ACHN (cell line): ENCODE measurements at places on chromosomes 5 and 9.

DNA sequence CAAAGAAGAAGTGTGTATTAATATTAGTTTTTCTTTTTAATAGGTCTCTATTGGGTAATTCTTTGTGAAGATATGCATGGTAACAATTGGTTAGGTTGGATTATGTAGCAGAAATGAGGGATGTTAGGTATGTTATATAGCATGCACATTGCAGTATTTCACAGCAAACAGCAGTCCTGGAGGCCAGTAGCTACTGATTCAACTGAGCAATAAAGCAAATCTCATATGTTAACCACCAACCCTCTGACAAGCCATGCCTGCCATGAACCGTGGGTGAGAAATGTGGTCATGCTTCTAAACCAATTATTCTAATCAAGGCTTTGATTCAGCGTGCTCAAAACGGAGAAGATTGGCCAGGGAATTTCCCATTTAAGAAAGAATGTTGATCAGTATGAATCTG lies 313.0 kb upstream of the CDH6 start:
- DNase-seq, result no peak

GRCh38 chr9:129506892-129507291 lies 114.0 kb downstream of the C9orf50 start:
- no peak for DNase-seq

DNA sequence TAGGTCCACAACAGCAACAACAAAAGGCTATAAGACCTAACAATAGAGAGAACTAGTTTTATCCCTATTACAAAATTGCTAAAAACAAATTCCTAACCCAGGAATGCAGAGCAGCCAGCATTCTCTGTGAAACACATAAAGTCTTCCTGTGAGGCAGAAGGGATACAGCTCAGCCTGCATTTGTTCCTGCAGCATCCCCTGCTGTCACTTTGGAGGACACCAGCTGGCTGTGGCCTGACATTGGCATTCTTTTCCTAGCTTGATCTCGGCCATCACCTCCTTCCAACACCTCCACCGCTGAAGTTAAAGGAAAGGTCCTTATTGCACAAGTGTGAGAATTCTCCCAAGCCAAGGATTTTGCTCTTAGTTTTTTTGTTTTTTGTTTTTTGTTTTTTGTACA lies 186.1 kb downstream of the SNCAIP start:
- DNase-seq, result no peak

GRCh38 chr5:153719324-153719723 lies 228.9 kb downstream of the GRIA1 start:
- no peak for DNase-seq

- no peak for DNase-seq
Observed at GRCh38 chr9:20319641-20320337, 302.5 kb downstream of the MLLT3 start.

DNA sequence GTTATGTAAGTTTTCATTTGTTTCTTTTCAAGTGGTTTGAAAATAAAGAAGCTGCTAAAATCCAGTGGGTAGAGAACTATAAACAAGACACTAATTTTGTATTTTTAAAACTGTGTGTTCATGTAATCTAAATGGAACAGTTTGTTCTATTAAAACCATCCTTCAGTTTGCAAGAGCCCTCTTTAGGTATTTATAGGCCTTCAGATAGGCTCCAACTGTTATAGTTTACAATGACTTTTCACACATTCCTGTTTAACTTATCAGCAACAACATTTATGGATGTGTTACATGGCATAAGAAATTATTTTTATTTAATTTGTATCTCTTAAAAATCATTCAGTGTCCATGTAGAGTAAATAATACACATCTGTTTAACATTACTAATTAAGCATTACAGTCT lies 126.7 kb upstream of the SLCO6A1 start:
- no peak for DNase-seq

DNA sequence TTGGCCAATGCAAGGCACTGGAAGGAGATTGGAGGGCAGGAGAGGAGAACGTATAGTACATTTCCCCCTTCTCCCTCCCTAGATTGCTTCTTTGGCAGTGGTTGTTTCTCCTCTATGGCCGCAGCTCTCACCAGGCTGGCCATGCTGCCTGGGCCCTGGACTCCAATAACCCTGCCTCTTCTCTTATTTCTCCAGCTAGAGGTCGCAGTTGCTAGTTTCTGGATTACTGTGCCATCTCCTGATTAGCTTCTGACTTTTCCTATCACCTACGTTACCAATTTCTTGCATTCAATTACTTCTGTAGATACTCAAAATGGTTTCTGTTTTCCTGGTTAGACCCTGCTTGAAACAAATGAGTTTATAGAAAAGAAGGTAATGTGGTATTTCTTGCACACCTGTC lies 2.4 kb upstream of the MACIR start:
- no peak for DNase-seq

- no peak for DNase-seq
Observed at GRCh38 chr9:77018969-77019235, 553 bp upstream of the FOXB2 start.

DNA sequence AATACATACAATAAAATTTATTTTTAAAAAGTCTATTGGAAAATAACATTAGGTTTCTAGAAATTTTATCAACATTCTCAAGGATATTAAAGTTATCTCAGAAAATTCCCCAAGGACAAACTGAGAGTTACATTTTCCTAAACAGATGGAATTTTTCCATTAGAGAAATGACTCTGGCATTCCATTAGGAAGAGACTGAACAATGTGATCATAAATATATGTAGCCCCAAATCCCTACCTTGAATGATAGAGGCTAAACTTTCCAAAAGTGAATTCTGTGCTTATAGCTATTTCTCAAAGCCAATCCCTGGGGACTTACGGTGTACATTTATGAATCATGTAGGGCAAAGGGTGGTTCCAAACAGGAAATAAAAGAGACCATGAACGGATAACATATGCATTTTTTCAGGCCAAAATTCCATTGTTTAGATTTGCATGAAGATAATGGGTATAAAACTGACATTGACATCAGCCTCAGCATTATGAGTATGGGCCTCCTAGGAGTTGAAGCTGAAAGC lies 1181.0 kb upstream of the DMAC1 start:
- no peak for DNase-seq

DNA sequence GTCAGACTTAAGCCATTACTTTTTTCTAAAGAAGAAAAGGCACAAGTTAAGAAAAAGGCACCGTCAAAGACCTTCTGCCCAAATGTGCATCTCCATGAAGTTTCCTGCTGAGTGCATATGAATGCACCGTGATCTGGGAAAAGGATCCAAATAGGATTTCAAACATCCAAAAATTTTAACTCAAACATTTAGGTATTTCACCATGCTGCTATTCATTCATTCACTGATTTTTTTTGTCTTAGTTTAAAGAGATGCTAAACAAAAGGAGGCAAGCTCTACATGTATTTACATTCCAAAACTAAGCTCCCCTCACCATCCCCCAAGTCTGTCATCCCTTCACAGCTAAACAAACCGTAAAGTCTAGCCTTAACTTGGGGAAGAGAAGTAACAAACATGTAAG lies 291.9 kb downstream of the ARL15 start:
- no peak for DNase-seq

DNA sequence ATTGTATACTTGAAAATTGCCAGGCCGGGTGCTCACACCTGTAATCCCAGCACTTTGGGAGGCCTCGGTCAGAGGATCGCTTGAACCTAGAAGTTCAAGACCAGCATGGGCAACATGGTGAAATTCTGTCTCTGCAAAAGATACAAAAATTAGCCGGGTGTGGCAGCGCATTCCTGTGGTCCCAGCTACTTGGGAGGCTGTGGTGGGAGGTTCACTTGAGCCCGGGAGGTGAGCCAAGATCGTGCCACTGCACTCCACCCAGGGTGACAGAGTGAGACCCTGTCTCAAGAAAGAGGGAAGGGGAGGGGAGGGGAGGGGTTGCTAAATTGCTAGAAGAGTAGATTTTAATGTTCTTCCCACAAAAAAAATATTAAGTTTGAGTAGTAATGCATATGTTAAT lies 53.2 kb downstream of the FNBP1 start:
- DNase-seq, result peak; percentile 61

DNA sequence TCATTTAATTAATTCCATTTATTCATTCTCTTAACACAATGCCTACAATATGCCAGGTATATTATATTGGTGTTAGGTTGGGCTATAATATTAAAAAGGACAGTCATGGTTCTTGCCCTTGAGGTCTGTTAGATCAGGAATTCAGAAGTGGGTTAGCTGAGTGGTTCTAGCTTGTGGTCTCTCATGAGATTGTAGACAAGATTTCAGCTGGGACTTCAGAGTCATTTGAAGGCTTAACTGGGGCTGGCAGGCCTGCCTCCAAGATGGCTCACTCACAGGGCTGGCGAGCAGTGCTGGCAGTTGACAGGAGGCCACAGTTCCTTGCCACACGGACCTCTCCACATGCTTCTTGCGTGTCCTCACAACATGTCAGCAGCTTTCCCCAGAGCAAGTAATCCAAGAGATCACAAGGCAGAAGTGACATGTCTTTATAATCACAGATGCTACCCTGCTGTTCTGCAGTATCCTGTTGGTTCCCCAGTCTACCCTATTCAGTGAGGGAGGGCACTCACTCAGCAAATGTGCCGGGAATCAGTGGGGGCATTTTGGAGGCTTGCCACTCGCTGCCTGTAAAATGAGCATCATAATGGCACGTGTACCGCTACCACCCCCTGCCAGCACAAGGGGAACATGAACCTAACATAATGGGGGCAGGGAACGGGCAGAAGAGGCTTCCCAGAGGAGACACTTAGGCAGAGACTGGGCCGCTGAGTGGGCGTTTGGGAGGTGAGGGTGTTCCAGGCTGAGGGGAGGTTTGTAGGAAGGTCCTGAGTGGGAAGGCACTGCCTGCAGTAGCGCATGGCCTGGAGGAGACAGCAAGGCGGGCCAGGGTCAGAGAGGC lies 70.0 kb downstream of the EXOSC2 start:
- no peak for DNase-seq

DNA sequence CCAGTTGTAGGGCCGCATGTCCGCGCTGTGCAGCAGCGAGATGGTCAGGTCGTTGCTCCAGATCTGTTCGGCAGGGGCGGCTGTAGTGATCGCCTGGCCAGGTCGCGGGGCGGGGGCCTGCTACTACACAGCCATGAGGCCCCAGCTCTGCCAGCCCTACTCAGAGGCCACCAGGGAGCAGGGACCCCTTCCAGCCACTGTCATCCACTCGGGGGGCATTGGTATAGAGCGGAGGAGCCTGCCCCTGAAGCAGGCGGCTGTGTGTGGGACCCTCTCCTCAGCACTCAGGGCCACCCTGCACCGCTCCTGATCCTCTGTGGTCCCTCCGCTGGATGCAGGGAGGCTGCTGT lies 1.7 kb downstream of the FBXW5 start:
- DNase-seq, result no peak

GRCh38 chr5:20680718-20681302 lies 692.8 kb upstream of the CDH18 start:
- no peak for DNase-seq

DNA sequence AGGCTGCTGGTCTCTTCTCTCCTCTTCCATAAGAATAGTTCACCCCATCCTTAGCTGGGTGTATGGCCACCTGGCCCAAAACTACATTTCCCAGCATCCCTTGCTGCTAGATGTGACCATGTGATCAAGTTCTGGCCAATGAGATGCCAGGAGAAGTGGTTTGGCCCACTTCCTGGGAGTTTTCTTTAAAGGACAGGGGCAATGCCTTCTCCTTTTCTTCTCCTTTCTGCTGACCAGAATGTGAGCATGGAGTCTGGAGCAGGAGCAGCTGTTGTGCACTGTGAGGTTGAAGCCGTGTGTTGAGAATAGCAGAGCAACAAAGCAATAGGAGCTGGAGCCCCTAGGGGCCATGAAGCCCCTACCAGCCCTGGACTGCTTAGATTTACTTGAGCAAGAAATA lies 36.8 kb downstream of the C9orf50 start:
- DNase-seq, result peak; percentile 66

- no peak for DNase-seq
Observed at GRCh38 chr9:86077276-86077675, 22.1 kb downstream of the GOLM1 start.

GRCh38 chr5:67806654-67807438 lies 408.7 kb upstream of the PIK3R1 start:
- no peak for DNase-seq

DNA sequence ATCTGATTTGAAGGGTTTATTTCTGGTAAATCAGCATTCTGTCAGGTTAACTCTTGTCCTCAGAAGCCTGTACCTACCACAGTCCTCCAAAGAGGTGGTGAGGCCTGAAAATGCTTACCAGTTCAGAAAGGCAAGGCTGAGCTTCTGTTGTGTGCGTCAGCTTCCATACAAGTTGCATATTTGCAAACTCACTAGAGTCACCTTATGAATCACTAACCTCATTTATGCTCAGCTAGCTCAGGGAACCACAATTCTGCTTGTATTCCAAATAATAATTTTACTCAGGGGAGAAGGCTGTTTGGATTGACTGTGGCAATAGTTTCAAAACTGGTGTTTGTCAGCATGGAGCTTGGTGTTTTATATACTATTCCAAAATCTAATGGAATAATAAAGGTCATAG lies 355.1 kb upstream of the RFX3 start:
- DNase-seq, result peak; percentile 43

DNA sequence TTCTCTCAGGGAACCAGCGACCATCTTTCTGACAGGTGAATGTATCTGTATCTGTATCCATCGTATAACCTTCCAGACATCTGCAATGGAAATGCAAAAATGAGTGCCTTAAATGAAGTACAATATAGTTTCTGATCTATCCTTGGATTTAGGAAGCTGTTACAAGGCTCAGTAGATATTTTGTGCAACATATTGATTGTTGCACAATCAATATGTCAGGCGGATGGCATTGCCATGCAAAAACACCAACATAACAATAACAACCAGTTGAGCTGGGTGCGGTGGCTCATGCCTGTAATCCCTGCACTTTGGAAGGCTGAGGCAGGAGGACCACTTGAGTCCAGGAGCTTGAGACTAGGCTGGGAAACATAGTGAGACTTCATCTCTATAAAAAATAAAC lies 66.8 kb upstream of the TXNDC8 start:
- DNase-seq, result no peak

- DNase-seq, result no peak
Observed at GRCh38 chr5:74603376-74603775, 37.2 kb downstream of the ENC1 start.

DNA sequence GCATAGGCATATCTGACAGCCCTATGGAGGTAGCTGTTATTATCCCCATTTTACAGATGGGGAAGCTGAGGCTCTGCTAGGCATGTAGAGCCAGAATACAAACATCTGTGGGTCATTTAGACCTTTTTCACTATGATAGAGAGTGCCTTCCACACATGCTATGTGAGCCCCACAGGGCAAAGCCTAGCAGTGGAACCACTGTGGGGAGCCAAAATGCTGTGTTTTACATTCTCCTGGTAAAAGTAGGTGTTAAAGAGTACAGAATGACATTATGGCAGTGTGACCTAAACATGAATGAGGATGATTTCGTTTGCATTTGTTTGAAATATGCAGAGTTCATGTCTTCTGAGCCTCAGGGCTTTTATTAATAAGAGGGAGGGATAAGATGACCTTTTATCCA lies 265.2 kb downstream of the MAST4 start:
- no peak for DNase-seq

DNA sequence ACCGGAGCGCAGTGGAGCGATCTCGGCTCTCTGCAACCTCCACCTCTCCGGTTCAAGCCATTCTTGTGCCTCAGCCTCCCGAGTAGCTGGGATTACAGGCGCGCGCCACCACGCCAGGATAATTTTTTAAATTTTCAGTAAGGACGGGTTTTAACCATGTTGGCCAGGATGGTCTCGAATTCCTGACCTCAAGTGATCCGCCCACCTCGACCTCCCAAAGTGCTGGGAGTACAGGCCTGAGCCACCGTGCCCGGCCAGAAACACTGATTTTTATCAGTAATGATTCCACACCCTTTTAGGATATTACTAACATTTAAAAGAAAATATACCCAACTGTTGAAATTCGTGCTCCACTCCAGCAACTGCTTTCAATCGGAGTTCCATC lies 464 bp upstream of the FAM151B start:
- no peak for DNase-seq

GRCh38 chr9:107749787-107750444 lies 260.3 kb upstream of the KLF4 start:
- DNase-seq, result peak; percentile 89
